ENCODE measurements at places on chromosomes 1 and 21.

- no peak for DNase-seq
Measured at GRCh38 chr1:232486454-232487207, 143.3 kb downstream of the SIPA1L2 start.

DNA sequence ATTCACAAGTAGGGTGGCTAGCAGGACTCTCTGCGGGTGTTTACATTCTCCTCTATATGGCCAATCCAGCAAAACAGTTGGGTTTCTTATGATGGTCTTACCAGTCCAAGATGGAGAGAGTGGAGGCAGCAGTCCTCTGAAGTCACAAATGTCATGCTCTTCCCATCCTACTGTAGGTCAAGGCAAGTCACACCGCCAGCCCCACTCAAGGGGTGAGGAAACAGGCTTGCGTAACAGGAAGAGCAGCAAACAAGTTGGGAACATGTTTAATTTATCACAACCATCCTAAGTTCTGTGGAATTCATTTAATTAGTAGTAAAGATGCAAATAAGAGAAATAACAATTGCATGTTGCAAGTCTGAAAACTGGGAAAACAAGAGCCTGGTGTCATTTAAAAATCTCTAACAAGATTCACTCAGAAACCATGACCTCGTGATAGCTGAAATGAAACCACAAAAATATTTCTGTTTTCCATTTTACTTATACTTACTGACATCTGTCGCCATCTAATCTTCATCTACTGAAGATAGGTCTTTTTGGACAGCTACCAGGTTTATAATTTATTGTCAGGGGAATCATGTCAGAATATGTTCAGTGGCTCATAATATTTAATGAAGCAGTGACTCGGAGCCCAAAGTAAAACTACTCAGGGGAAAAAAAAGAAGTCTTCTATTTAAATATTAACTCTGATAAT, 349.1 kb upstream of the FMN2 start:
- DNase-seq, result no peak

DNA sequence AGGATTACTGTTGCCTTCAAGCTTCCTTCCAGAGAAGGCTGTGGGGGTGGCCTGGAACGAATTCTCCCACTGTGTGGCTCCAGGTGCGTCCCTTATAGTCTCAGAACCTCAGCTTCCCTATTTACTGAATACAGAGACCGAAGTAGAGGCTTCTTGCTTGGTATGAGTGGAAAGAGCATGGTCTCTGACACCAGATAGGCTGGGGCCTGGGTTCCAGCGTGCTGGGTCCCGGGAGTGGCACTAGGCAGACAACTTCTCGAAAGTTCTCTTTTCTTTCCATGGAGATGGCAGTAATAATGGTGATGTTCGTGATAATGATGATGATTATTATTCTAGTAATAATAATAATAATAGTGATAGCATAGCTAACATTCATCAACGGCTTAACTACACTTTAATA, 161.7 kb downstream of the PTPRU start:
- DNase-seq, result no peak

- DNase-seq, result no peak
Measured at GRCh38 chr1:232381394-232382100, 248.4 kb downstream of the SIPA1L2 start.

DNA sequence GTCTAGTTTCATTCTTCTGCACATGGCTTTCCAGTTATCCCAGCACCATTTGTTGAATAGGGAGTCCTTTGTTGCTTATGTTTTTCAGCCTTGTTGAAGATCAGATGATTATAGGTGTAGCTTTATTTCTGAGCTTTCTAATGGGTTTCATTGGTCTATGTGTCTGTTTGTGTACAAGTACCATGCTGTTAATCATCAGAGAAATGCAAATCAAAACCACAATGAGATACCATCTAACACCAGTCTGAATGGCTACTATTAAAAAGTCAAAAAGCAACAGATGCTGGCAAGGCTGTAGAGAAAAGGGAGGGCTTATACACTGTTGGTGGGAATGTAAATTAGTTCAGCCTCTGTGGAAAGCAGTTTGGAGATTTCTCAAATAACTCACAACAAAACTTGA, 321.5 kb upstream of the PTBP2 start:
- no peak for DNase-seq

DNA sequence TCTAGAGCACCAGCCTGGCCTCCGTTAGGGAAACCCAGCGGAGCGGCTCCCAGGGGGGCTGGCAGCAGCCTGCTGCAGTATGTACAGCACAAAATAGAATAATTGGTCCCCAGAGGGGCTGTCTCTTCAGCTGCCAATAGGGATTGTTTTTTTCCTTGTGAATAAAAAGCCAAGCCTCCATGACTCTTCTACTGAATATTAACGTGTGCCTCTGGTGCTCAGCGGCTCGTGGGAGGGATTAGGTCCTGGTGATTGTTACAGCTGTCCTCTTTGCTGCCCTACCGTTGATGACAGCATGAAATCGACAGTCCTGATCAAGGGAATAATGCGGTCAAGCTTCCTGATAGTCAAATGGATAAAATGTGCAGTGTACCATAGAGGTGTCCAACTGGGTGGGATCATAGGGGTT, 190.7 kb upstream of the RUNX1 start:
- DNase-seq, result no peak

DNA sequence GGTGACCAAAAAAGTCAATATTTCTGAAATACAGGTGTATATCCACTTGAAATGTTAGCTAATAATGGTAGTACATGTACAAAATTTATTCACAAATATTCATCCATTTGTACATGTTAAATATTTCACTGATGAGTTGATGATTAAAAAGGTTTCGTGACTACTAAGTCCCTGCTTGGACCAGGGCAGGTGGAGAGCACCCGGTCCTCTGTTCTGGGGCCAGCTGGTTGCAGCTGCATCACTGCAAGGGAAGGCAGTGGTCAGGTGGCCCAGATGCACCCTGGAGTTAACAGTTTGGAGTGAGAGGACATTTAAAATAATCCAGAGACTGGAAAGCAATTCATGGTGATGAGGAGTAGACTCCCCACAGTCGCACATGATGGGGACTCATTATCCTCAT, 141.2 kb downstream of the ZBTB18 start:
- DNase-seq, result no peak

DNA sequence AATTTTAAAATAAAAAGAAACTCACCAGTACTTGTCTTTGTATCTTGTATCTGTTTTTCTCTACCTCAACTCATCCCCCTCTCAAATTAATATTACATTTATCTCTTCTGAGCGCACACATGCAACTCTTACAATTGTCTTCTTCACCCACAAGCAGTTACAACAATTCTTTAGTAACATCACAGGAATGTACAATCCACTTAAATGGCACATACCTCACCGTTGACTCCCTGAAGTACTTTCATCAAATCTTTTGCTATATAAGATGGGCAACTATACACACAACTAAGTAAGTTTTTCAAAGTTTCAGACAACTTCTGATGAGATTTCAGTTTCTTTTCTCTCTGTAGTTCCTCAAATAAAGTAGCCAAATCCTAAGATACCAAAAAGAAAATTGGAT, 28.3 kb downstream of the HEATR1 start:
- DNase-seq, result no peak

- no peak for DNase-seq
Measured at GRCh38 chr21:34217263-34217662, 143.9 kb downstream of the MRPS6 start.

- peak; percentile 56 for DNase-seq
Measured at GRCh38 chr1:228735871-228736586, 750 bp downstream of the RHOU start.

- DNase-seq, result no peak
Measured at GRCh38 chr1:96840396-96840795, 118.8 kb downstream of the PTBP2 start.

- no peak for DNase-seq
Measured at GRCh38 chr1:58848818-58849411, 65.1 kb upstream of the JUN start.

GRCh38 chr1:68128157-68128556, 77.7 kb upstream of the DIRAS3 start:
- DNase-seq, result no peak

- DNase-seq, result no peak
Measured at GRCh38 chr1:87806379-87807094, 477.9 kb downstream of the LMO4 start.

Data from CD4-positive, alpha-beta memory T cell (primary cell).